ENCODE measurements at places on chromosomes 1 and 21. TPM values are rescaled to one million over a fixed set of nuclear protein-coding genes. Genes with fewer than 3 reads are reported as not detected.

- H3K27me3 ChIP-seq = no peaks in the 10 kb centered on the region
- H3K36me3 ChIP-seq = no peaks in the 10 kb centered on the region
- no peak overlapping the region for H3K27ac ChIP-seq
These were observed 43.6 kb downstream of the CDC14A start for GRCh38 chr1:100395913-100396312.

- H3K4me1 ChIP-seq = no peaks in the 10 kb centered on the region
- no peak overlapping the region for H3K4me3 ChIP-seq
- H3K36me3 ChIP-seq = no peaks in the 10 kb centered on the region
- no peak overlapping the region for H3K27ac ChIP-seq
- DNase-seq = no peak
These were observed 21.7 kb upstream of the VASH2 start for GRCh38 chr1:212928323-212929291.

GRCh38 chr1:55868026-55868425, 652.9 kb upstream of the USP24 start:
- no peaks in the 10 kb centered on the region for H3K36me3 ChIP-seq
- no peaks in the 10 kb centered on the region for H3K4me1 ChIP-seq
- H3K4me3 ChIP-seq = no peak overlapping the region
- peaks cover 6% of the 10 kb centered on the region for H3K27me3 ChIP-seq
- peak; percentile 1 for DNase-seq

Gene BSND
- not detected for total RNA-seq

DNA sequence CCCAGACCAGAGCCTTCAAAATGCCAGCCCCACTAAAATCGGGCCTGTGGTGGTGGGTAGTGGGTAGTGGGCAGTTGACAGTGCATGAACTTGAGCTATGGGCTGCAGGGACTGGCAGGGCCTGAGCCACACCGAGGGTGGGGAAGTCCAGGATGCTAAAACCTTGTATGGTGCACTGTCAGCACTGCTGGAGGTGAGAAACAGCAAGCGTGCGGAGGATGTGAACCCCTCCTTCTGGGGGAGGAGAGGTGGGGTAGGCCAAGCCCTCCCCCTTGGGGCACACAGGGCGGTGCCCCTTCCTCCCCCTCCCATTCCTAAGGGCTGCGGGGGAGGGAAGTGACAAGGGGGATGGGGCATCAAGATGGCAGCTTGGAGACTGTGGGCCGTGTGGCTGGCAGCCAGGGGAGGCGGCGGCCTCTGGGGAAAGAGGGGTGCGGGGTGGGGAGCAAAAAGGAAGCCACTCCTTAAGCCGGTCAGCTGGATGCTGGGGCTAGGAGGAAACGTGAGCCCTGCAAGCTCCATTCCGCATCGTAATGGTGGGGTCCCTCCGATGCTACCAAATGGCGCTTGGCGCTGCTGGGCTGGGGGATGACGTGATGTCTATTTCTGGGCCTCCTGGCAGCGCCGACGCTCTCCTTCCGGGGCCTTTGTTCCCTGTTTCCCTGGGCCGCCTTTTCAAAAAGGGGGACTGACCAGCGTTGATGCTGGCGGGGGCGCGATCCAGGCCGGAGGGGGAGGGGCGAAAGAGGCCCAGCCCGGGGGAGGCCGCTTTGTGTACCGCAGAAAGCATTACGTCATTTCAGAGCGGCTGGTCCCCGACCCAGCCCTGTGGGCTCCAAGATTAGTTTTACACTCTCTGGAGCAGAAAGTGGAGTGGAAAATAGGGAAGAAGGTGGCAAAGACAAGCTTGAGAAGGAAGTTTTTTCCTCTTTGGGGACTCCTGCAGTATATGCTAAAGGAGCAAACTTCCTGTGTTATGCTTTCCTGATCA, 809 bp downstream of the SYT11 start:
- H3K4me3 ChIP-seq = peak overlapping the region; percentile 50
- peaks cover 11% of the 10 kb centered on the region for H3K4me1 ChIP-seq

GRCh38 chr1:17276568-17276967, 27.7 kb downstream of the PADI3 start:
- no peaks in the 10 kb centered on the region for H3K4me1 ChIP-seq
- H3K36me3 ChIP-seq = no peaks in the 10 kb centered on the region
- H3K27me3 ChIP-seq = no peaks in the 10 kb centered on the region
- no peak overlapping the region for H3K4me3 ChIP-seq
- no peak overlapping the region for H3K27ac ChIP-seq
- DNase-seq = peak; percentile 46

DNA sequence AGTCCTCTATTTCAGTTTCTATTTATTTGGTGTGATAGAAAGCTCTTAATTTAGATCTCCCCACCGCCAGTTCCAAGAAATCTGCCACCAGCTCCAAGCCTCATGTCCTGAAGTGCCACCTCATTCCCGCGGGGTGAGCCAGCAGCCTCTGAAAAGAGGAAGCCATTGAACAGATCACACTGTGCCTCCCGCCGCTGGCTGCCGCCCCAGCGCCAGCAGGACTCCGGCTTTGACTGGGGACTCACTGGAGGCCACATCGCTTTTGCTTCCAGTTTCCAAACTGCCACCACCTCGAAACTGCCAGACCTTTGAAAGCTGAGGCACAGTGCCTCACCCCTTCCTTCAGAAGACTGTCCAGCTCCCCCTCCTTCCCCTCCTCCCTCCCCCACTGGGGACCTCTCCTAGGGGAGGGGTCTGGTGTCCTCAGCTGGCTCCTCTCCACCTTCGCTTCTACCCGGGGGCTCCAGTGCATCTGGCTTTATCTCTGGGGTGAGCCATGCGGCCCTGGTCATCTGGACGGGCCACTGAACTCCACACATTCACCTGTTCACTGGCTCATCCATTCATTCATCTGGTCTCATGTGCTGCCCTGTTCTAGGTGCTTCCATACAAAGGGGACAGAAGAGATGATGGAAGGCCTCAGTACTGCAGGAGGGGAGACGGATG, 58.9 kb downstream of the VPS26C start:
- no peaks in the 10 kb centered on the region for H3K36me3 ChIP-seq
- H3K4me1 ChIP-seq = no peaks in the 10 kb centered on the region
- no peak for DNase-seq
- no peak overlapping the region for H3K4me3 ChIP-seq
- no peak overlapping the region for H3K27ac ChIP-seq
- H3K27me3 ChIP-seq = no peaks in the 10 kb centered on the region

DNA sequence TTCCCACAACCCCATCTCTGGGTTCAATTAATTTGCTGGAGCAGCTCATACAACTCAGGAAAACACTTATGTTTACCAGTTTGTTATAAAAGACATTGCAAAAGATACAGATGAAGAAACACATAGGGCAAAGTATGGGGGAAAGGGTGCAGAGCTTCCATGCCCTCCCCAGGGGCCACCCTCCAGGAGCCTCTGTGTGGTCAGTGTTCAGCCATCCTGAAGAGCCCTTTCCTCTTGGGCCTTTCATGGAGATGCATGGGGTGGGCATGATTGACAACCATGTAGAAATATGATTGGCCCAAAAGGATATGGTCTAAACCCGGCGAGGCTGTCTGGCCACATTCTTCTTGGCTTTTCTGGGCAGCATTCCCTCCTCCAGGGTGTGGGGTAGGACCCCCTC, 56.8 kb upstream of the PDE9A start:
- no peaks in the 10 kb centered on the region for H3K4me1 ChIP-seq
- H3K27me3 ChIP-seq = no peaks in the 10 kb centered on the region
- no peak for DNase-seq

DNA sequence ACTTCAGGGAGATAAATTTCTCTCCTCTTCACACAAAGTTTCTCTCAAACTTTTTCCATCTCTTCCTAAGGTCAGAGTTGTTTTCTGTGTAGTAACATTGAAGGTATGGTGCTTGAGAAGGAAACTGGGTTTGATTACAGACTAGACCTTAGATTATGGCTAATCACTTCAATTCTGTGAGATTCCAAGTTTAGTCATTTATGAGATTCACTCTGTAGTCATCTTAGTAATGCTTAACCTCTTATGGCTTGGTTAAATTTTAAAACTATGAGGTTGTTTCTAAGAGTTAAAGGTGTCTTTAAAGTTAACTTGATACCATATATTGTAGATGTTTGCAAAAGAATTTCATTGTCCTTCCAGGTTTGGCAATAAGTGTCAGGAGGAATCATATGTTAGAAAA, 1092.2 kb downstream of the KCNT2 start:
- DNase-seq = no peak
- H3K36me3 ChIP-seq = no peaks in the 10 kb centered on the region
- H3K27ac ChIP-seq = no peak overlapping the region
- no peak overlapping the region for H3K4me3 ChIP-seq

Measured in A673 (cell line).